ENCODE measurements at places on chromosomes 1 and 21. TPM values are rescaled to one million over a fixed set of nuclear protein-coding genes. Genes with fewer than 3 reads are reported as not detected.

DNA sequence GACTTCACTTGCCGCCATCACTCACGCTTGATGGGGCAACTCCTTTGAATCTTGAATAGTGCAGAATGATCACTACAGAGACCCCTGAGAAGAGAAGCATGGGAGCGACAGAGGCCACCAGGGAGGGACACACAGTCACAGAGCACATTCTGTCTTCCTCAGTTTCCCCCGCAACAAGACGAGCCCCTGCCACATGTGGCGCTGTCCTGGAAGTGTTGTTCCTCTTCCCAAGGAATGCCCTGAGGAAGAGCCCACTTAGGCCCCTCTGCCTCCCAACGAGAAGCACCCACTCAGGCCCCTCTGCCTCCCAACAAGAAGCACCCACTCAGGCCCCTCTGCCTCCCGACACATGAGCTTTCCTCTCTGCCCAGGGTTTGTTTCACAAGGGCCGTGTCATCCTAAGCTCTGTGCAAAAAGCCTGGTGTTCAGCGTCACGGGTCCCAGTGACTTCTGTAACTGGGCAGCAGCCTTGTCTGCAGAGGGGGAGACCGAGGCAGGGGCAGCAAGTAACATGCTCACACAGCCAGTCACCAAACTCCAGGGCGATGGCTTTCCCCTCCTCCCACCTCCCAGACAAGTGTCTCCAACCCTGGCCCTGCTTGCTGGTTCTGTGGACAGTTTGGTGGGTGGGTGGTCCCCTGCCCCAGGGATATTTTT lies 19.8 kb downstream of the SLC37A1 start:
- no peak for DNase-seq

DNA sequence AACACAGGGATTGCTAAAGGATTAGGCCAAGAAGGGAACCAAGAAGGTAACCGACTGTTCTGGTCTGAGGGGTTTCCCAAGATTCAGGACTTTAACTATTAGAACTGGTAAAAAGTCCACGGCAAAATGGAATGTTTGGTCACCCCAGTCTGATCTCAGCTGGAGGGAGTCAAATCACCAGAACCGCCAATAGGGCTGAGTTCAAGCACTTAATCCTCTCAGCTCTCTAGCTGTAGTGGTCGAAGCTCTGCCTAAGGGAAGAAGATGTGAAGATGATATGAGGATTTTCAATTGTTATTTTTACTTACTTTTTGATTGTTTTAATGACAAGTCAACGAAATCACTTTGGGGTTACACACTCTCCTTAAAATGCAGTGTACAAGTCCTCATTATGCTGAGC lies 29.1 kb downstream of the F5 start:
- no peak for DNase-seq

DNA sequence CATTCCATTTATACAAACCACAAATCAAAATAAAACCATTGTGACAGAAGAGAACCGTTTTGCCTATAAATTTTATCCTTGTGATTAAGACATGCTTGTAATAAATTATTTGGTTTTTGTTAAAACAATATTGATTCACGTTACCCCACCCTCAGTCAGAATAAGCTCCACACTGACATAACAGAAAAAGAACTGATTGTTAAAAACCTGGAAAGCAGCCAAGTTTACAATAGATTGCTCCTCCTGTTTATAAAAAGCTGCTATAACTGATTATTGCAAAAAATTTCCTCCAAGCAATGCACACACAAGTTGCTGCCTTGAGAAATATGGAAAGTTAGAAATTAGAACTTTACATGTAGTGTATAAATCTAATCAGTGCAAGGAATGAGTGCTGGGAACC lies 263.5 kb downstream of the SETD4 start:
- DNase-seq: no peak

- DNase-seq: no peak
Measured at GRCh38 chr1:11406845-11407244, 72.1 kb upstream of the DISP3 start.

The CCDC181 gene
- 2.0 TPM for total RNA-seq

DNA sequence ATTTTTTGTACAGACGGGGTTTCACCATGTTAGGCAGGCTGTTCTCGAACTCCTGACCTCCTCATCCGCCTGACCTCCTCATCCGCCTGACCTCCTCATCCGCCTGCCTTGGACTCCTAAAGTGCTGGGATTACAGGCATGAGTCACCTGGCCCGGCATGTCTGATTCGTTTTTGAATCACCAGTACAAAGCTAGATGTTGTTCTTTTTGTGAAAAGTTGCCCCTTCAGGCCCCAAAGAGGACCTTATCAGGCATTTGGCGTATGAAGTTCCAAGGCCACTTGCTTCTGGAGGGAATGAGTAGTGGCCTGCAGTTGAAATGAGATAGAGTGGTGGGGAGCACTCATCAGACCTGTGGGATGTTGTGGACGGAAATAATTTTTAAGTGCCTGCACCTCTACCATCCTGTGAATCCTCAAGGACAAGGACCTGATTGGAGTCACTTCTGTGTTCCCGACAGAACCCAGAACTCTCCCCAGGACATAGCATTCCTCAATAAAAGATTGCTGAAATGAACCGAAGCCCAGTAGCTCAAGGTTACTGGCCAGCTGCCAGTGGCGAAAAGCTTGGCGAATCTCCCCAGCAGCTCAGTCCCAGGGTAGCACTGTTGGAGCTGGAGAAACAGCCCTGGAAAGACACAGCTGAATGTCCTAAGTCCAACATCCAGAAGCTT lies 50.1 kb downstream of the NDUFS5 start:
- no peak for DNase-seq

The PLA2G2D gene
- total RNA-seq: not detected

DNA sequence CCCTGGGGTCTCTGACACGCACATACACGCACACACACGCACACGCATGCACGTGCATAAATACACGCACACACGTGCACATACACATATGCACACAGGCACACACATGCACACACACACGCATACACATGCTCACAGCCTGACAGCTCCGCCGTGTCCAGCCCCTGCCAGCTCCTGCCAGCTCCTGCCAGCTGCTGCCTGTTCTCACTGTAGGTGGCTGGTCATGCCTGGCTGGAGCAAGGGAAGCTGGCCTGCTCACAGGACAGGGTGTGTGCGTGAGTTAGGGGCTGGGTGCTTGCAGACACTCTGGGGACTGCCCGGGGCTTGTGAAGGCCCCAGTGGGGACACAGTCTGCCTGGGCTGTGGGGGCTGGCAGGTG lies 4.9 kb downstream of the PLCH2 start:
- DNase-seq: no peak

The KMO gene
- total RNA-seq: 1.0 TPM

GRCh38 chr1:48760857-48761256 lies 15.8 kb downstream of the BEND5 start:
- DNase-seq: no peak

- DNase-seq: no peak
Measured at GRCh38 chr1:245901037-245901436, 606.0 kb downstream of the SMYD3 start.

- no peak for DNase-seq
Measured at GRCh38 chr21:30448514-30448913, 8.4 kb downstream of the KRTAP15-1 start.

GRCh38 chr1:240946926-240947325 lies 335.0 kb upstream of the GREM2 start:
- no peak for DNase-seq

DNA sequence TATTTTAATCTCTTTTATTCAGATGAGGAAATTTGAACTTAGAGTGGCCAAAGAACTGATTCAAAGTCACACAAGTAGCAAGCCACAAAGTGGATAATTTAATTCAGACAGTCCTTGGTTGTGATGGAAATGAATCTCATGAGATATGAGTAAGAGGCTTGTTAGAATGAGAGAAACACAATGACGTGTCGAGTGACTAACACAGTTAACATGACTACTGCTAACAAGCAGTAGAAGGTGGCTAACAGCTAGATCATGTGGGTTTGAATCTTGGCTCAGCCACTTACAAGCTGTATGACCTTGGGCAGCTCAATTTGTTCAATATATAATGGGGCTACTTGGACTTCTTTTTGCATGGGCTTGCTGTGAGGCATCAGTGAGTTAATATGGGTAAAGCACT lies 104.5 kb upstream of the LMO4 start:
- peak; percentile 100 for DNase-seq

The ANGPTL7 gene
- not detected for total RNA-seq

The FAM167B gene
- 0.35 TPM for total RNA-seq

DNA sequence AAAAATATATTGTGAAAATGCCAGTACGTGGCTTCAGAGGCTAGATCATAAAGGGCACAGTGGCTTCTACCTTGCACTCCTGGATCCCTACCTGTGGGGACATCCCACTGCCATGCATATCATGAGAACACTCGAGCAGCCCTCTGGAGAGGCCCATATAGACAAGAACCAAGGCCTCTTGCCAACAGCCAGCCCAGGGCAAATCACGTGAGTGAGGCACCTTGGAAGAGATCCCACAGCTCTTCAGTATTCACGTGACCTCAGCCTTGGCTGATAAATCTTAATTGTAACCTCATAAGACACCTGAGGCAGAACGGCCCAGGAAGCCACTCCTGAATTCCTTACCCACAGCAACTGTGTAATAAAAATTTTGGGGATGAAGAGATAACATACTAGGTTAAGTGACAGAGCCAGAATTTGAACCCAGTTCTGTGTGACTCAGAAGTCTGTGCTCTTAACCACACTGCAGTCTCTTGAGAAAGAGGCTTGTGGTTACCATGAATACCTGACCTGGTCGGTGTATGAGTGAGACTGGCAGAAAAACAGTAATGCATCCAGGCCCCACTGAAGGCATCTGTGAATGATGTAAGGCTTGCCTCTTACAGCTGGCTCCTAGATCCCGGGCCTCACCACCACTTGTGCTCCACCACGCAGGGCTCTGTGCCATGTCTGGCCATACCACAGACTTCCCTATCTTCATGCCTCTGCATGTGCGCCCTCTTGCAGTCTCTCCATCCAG lies 6.9 kb upstream of the A3GALT2 start:
- DNase-seq: peak; percentile 67

- no peak for DNase-seq
Measured at GRCh38 chr1:19557609-19558051, 72.3 kb upstream of the CAPZB start.

DNA sequence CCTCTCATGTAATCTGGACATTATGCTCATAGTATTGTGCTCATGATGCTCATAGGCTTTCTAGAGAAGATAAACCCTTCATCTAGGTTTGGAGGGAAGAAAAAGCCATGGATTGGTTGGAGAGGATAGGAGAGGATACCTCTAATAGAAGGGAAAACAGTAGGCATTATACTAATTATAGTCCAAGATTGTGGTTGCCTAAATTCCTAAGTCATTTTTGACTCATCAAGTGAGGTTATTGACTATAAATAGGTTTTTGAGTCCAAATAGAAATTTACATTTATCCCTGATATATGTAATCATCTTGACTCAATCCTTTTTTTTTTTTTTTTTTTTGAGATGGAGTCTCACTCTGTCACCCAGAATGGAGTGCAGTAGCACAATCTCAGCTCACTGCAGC lies 5.0 kb downstream of the SYT11 start:
- DNase-seq: no peak

DNA sequence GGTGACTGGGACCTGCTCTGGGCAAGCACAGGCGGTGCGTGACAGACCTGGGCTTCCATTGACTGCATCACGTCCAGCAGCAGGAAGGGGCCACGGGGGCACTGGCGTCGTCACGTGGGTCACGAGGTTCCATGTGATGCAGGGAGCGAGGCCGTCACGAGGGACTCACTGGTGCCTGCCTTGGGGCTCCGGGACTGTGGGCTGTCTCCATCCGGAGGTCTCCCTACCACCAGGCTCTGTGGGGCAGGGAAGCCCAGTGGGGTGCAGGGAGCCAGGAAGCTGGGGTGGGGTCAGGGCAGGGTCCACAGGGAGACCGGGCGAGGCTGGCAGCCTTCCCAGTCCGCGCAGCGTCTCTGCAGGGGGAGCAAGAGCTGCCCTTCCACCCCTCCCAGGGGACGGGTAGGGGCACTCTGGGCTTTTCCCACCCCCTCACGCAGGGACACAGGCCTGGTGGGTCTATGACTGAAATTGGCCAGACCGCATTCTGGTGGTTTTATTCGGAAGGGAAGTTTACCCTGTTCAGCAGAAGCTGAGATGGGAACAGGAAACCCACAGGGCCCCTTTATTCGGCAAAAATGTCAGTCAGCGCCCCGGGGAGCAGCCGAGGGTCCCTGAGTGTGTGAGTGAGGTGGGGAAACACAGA lies 416 bp upstream of the TNFRSF14 start:
- no peak for DNase-seq

GRCh38 chr1:208187499-208188041 lies 56.6 kb downstream of the PLXNA2 start:
- DNase-seq: no peak

GRCh38 chr21:28421716-28422524 lies 570.8 kb downstream of the LTN1 start:
- no peak for DNase-seq

DNA sequence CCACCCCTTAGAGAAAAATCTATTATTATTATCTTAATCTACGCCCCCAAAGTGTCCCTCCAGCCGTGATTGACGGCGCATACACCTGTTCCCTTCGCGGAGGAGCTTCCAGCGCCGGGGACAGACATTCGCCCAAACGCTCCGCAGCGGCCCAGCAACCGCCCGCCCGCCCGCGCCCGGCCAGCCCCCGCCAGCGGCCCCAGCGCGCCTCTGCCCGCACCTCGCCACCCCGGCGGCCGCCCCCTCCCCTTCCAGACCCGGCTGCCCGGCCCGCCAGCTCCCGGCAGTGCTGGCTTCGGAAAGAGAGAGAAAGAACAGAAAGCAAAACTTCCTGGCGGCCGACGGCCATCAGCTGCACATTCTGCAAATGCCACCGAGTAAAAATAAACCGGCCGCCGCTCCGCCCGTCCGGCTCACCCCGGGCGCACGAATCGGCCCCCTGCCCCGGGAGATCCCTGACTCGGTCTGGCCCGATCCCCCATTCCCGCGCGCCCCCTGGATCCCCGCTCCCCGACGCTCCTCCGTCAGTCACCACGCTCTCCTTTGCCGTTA lies 1.6 kb downstream of the CASZ1 start:
- DNase-seq: no peak

GRCh38 chr1:113353580-113353979 lies 36.7 kb upstream of the MAGI3 start:
- no peak for DNase-seq

- DNase-seq: no peak
Measured at GRCh38 chr1:956636-957035, 2.4 kb downstream of the NOC2L start.

GRCh38 chr1:116476321-116476720 lies 94.5 kb downstream of the CD58 start:
- no peak for DNase-seq

DNA sequence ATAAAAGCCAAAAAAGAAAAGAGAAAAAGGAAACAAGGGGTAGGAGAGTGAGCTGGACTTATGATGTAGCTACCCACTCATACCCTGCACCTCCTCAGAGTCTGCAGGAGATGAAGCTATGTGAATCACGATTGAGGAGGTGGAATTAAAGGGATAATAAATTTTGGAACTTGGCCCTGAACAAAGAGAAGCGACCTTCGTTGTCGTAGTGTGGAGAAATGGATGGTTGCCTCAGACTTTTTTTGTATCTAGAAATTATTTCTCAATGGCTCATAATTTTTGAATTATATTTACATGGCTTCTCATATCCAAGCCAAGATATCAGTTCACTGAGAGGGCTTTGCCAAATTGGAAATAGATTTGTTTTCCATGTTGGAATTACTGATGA lies 37.8 kb upstream of the SIPA1L2 start:
- no peak for DNase-seq
